ENCODE measurements at places on chromosomes 12 and 14.

GRCh38 chr12:80188576-80188975 is 89.2 kb downstream of the OTOGL start:
- no peak for DNase-seq

GRCh38 chr14:68036202-68036601 is 216.6 kb downstream of the RAD51B start:
- no peak for DNase-seq

DNA sequence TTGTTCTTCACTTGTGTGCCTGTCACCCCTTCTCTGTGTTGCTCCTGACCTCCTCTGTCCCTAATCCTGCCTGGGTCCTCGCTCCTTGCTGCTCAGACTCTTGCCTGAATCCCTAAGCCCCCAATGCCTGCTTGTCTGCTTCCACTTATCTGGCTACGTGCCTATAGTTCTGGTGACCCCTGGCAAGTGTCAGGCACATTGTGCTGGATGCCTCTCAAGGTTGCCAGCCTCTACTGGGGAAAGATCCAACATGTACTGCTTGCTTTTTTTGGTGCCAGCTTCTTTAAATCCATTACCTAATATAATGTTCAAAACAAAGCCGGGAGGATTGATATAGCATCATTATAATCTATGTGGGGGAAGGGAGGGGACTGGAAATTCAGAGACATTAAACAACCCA is 448.0 kb upstream of the CCDC196 start:
- DNase-seq = no peak

- DNase-seq = no peak
Observed at GRCh38 chr12:106487664-106488063, 95.1 kb upstream of the RFX4 start.

- no peak for DNase-seq
Observed at GRCh38 chr14:20632831-20633691, 8.4 kb downstream of the OR6S1 start.

DNA sequence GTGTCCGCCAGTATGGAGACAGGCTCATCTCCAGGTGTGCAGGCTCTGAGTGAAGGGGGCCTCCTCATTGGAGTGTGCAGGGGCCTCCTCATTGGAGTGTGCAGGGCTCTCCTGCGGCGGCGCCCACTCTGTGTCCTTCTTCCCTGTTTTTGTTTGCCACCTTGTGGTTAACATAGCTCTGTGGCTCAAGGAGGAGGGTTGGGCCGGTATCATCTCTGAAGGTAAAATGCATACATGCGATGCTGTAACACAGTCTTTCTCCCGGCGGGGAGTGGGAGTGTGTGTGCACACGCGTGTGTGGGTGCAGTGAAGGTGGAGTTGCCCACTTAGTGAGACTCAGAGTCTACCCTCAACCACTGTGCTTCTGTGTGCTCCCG is 429.4 kb downstream of the ZFP36L1 start:
- no peak for DNase-seq

DNA sequence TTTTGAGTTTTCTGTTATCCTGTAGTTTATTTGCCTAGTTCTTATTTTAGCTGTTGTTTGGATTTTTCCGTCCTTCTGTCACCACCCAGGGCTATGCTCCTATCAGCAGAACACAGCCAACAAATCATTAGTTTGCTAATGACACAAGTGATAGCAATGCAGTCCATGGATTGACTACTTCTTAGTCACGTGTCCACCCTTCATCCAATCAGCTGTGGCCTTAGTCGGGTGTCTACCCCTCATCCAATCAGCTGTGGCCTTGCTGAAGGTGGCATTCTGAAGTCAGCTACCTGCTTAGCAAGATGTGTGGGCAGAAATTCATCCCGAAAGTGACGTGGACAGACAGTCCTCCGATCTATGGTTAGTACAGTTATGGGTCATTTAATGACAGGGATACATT is 182.3 kb downstream of the GALC start:
- DNase-seq = no peak

DNA sequence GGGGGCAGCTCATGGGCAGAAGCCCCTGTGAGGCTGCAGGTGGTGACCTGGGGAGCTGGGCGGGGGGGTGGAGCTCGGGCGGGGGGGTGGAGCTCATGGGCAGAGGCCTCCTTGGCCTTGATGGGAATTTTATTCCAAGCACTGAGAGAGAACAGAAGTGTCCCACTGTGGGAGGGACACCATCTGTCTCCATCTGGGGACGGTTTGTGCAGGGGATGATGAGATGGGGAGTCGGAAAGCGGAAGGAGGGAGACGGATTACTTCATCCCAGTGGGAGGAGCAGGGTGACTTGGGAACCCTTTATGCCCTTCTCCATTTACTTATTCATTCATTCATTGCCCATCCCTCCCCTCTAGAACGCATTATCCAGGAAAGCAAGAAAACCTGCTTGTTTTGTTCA is 304.7 kb downstream of the ADGRD1 start:
- DNase-seq = no peak

- DNase-seq = no peak
Observed at GRCh38 chr14:104942586-104942985, 17.9 kb downstream of the PLD4 start.

- peak; percentile 93 for DNase-seq
Observed at GRCh38 chr14:36515105-36515593, 4.9 kb downstream of the NKX2-1 start.

DNA sequence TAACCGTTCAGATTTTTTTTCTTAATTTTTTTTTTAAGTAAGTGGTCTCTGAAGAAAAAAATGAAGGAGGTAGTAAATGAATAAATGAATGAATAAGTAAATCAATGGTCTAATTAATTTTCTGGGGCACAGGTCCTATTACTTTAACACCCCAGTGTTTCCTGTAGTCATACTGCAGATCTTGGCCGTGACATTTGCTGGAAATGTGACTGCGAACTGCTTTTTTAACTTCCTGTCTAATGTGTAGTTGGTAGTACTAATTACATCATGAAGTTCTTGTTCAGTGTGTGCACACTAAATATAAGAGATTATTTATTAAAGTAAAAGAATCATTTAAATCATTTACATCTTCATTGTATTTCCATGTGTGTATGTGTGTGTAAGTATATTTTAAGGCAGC is 45.4 kb downstream of the AEBP2 start:
- DNase-seq = no peak

DNA sequence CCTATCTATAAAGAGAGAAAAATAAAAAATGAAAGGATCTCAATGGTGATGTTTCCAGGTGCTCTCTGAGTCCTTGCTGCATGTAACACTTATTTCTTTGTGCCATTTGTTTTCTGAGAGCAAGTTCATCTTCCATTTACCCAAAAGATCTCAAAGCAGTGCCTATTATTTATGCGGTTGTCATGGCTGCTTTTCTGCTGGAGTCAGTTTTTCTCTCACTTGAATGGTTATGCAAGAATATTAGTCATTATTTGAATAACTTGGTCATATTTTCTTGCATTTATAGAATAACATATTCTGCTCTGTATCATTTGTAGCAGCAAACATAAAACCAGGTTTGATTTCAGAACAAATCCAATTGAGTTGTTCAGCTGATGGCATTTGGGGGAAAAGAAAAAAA is 141.8 kb upstream of the G2E3 start:
- no peak for DNase-seq

GRCh38 chr12:102816816-102817434 is 100.1 kb downstream of the PAH start:
- DNase-seq = no peak

DNA sequence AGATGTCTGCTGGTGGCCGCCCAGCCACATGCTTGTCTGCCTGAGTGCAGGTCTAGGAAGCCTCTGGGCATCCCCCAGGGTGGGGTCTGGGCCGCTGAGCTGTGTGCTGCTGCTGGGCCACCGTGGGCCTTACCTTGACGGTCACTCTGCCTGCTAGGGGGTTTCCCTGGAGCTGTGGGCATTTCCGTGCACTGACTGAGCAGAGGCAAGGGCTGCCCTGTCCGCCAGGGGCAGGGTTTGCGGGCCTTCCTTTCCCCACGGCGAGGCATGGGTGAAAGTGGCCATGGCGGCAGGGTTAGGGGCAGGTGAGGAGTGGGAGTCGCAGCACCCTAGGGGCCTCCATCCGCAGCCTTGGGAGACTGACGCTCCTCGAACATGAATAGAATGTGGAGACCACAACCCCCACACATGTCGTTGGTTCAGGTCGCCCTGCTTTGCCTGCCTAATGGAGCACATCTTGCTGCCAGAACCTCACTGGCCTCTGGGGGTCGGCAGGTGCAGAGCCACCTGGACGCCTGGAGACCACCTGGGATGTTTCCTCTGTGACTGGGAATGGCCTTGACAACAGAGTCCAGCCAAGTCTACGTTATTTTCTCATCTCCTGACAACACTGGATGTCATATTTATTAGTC is 2.5 kb downstream of the ZBTB42 start:
- DNase-seq = no peak

DNA sequence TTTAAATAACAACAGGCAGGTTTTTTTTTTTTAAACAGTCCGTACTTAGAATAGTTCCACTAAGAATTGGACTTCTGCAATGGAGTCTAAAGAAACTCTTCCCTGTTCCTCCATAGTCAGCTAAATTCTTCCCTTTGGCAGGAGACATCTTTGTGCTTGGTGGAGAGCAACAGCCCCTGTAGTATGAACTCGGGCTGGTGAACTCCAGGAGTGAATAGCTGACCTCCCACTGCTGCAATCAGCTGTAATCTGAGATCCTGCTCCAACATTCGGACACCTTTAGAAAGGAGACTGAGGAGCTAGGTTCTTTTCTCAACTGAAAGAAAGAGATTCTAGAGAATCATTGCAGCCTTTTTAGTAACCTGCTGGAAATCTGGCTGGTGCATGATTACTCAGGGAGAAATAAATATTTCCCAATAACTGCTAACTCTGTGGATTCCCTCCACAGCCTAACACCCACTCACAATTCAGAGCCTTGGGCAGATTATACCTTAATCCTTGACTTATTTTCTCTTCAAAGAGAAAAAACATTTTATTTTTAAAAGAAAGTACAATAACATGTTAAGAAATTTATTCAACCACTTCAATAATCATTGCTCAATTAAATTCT is 25.6 kb upstream of the DBX2 start:
- DNase-seq = no peak

DNA sequence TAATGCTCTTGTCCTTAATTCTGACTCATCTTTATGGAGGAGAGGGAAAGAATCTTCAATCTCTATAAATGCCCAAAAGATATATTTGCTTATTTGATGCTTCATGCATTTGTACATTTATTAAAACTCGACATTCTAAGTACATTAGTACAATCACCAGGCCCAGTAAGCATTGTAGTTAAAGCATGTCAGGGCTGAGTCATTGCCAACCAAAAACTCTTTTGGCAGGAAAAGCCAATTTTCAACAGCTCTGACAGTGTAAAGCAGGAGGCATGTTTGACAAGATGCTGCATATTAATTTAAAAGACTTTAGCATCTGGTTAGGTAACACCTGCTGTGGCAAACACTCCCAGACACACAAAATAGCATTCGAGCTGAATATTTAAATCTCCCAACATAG is 290.9 kb downstream of the PPFIA2 start:
- no peak for DNase-seq

DNA sequence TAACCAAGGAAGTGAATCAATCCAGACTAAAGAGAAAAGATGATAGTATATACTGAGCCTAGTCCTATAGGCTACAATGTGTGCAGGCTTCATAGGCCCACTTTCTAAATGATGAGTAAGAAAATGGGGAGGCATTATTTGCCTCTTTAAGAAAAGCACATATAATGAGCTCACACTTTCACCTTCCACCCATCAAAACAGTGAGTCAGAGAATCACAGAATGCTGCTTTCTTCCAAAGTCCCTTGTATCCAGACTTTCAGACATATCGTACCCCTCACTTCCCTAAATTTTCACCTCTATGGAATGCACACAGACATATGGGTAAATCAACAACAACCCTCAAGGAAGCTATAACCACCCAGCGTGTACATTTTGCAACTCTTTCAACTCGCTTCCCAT is 286.4 kb upstream of the PRKD1 start:
- DNase-seq = no peak

DNA sequence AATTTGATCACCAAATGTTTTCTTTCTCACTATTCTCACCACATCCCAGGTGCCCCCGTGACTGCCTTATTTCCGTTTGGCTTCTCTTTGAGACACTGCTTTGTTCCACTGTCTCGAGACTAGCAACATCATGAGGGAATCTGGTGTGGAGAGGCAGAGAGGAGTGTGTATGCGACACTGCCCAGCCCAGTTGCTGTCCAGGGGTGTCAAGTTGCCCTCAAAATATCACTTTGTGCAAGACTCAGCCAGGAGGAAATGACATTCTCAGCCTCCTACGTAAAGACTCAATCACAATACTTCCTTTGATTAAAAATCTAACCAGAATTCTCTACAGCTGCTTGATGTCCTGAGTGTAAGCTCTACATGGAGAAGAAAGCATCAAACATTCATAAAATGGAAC is 48.2 kb upstream of the EEA1 start:
- no peak for DNase-seq

- no peak for DNase-seq
Observed at GRCh38 chr14:61218157-61218556, 63.0 kb downstream of the TMEM30B start.

- DNase-seq = no peak
Observed at GRCh38 chr12:98291828-98292227, 223.6 kb upstream of the TMPO start.

- no peak for DNase-seq
Observed at GRCh38 chr12:117121441-117121840, 22.2 kb upstream of the TESC start.

DNA sequence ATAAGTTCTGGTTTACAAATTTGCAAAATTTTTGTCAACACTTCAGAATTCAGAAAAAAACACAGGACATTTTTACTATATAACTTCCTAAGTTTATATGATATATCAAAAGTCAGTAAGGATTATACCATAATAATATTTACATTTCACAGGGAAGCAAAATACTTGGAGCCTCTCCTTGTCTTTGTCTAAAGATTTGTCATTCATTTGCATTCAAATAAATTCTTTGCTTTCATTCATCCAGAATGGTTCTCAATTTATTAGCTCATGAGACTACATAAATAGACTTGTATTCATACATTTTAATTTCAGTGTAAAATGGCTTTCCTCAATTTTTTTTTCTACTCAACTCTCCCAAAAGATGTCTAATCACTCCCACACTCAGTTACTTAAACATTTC is 96.4 kb downstream of the SLC38A6 start:
- DNase-seq = no peak

DNA sequence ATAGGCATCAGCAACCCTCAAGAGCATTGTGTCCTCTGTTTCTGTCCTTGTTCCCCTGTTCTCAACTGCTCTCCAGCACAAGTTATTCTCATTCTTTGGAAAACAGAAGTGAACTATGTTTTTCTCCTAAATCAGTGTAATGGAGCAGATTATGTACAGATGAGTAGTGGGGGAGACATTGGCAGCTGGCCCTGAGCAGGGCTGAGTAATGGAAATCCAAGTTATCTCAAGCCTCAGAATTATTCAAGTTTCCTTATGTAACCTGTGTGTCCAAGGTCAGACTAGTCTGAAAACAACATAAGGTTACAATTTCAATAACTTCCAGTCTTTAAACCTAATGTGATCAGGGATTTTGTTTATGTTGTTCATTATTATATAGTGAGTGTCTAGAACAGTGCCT is 116.1 kb upstream of the FUT8 start:
- no peak for DNase-seq
